ENCODE measurements at places on chromosomes 4 and X.

- no peak for DNase-seq
These were observed 34.7 kb downstream of the NUP62CL start for GRCh38 chrX:107171369-107172102.

GRCh38 chrX:47448165-47448806 lies 34.7 kb downstream of the ZNF41 start:
- DNase-seq = no peak

DNA sequence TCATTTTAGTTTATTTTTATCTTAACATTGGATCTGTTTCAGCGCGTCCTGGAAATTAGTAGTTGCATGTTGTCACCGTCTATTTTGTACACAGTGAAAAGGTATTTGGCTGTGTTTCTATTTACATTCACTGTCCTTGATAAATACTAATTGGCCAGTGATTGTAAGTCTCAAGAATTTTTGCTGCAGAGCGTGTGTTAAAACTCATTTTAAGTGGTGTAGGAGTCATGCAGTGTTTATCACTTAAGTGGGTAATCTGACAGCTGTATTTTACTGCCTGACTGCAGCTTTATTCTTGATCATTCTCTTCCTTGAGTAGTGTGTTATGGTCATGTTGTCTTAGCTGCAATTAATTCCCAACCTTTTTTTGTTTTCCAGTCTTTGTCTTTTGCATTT lies 9.8 kb downstream of the GUCY1A1 start:
- no peak for DNase-seq

GRCh38 chr4:169723207-169723965 lies 34.4 kb downstream of the HPF1 start:
- peak; percentile 18 for DNase-seq

GRCh38 chr4:128590034-128590740 lies 219.3 kb upstream of the JADE1 start:
- no peak for DNase-seq

- no peak for DNase-seq
These were observed 755.4 kb downstream of the SH3BGRL start for GRCh38 chrX:81957318-81957717.
